Pancreas (tissue), 10 donors: ENCODE measurements at places on chromosomes 12 and 14. TPM values are rescaled to one million over a fixed set of nuclear protein-coding genes. Genes with fewer than 3 reads are reported as not detected.

- H3K4me3 ChIP-seq: peak overlapping the region; percentile 21
- no peak overlapping the region for H3K27ac ChIP-seq
- H3K36me3 ChIP-seq: no peaks in the 10 kb centered on the region
Measured at GRCh38 chr14:93788543-93789227, 400 bp upstream of the PRIMA1 start.

DNA sequence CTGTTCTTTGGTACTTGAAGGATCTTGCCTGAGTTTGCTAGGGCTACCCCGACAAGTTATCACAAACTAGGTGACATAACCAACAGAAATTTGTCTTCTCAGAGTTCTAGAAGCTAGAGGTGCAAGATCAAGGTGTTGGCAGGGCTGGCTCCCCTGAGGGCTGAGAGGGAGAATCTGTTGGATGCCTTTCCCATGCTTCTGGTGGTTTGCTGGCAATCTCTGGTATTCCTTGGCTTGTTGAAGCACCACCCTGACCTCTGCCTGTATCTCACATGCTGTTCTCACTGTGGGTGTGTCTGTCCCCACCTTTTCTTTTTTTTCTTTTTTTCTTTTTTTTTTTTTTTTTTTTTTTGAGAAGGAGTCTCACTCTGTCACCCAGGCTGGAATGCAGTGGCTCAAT lies 81.2 kb downstream of the VCPKMT start:
- H3K27me3 ChIP-seq: no peaks in the 10 kb centered on the region
- H3K27ac ChIP-seq: no peak overlapping the region
- H3K36me3 ChIP-seq: no peaks in the 10 kb centered on the region
- H3K4me3 ChIP-seq: no peak overlapping the region
- no peak for DNase-seq
- no peaks in the 10 kb centered on the region for H3K4me1 ChIP-seq

- no peak overlapping the region for H3K4me3 ChIP-seq
- H3K4me1 ChIP-seq: peaks cover 7% of the 10 kb centered on the region
- no peak for DNase-seq
- H3K27me3 ChIP-seq: no peaks in the 10 kb centered on the region
Measured at GRCh38 chr14:92969430-92969829, 46.5 kb downstream of the CHGA start.

GRCh38 chr12:32604565-32604964 lies 74.5 kb upstream of the DNM1L start:
- peaks cover 8% of the 10 kb centered on the region for H3K4me1 ChIP-seq
- no peak overlapping the region for H3K27ac ChIP-seq
- H3K36me3 ChIP-seq: no peaks in the 10 kb centered on the region
- H3K27me3 ChIP-seq: no peaks in the 10 kb centered on the region
- no peak overlapping the region for H3K4me3 ChIP-seq

DNA sequence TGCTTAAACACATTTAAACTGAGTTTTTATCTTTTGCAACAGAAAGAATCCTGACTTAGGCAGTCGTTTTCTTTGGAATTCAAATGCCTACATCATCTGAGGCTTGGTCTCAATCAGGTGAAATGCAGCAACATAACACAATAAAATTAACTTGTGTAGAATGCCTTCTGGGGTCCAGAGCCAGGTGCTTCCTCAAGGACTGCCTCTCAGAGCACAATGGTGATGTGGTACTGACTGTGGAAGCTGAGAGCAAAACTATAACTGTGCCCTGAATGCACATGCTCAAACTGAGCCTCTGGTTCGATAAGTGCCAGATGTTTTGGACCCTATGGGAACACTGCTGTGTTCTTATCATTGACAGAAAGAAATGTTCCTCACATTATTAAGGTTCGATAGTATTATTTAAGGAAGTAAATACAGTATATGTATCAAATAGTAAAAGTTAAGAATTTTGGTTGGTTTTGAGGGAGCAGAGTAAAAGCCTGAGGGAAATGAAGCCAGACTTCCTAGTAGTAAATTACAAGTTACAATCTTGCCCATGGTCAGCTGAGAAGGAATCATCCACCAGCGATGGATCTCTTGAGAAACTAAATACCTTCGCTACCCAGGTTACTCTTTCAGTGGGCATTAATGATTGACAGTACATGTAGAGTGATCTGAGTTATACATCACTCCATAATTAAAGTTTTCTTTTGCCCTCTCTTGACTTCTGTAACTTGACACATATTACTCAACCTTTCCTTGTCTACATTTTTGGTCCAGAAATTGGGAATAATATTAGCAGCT lies 122.9 kb upstream of the ATP2B1 start:
- no peaks in the 10 kb centered on the region for H3K27me3 ChIP-seq
- H3K4me3 ChIP-seq: no peak overlapping the region
- no peak for DNase-seq
- H3K4me1 ChIP-seq: no peaks in the 10 kb centered on the region

Gene MTRFR
- total RNA-seq: 7.5 TPM

DNA sequence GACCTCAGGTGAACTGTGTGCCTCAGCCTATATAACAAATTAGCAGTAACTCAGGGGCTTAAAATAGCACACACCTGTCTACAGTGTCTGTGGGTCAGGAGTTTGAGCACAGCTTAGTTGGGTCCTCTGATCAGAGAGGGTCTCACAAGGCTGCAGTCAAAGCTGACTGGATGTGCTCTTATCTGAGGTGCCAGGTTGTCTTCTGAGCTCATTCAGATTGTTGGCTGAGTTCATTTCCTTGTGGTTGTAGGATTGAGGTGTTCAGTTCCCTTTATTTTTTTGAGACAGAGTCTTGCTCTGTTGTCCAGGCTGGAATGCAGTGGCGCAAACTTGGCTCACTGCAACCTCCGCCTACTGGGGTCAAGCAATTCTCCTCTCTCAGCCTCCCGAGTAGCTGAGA lies 164.7 kb downstream of the ADCK1 start:
- no peaks in the 10 kb centered on the region for H3K4me1 ChIP-seq
- no peak for DNase-seq
- H3K27ac ChIP-seq: no peak overlapping the region
- H3K27me3 ChIP-seq: no peaks in the 10 kb centered on the region
- no peaks in the 10 kb centered on the region for H3K36me3 ChIP-seq

- no peaks in the 10 kb centered on the region for H3K27me3 ChIP-seq
- peak within 1 kb of the TSS; percentile 90 for H3K27ac ChIP-seq
- no peaks in the 10 kb centered on the region for H3K36me3 ChIP-seq
- DNase-seq: peak; percentile 97
- peak within 1 kb of the TSS; percentile 13 for H3K4me3 ChIP-seq
- H3K4me1 ChIP-seq: peaks cover 9% of the 10 kb centered on the region
Measured at GRCh38 chr14:75069121-75069810, at the start of gene ZC2HC1C. Gene ZC2HC1C, plus strand, starts transcription at chr14:75069641. Its CDS starts 933 bp downstream, at chr14:75070574.

- no peaks in the 10 kb centered on the region for H3K36me3 ChIP-seq
- H3K27ac ChIP-seq: no peak overlapping the region
- H3K4me3 ChIP-seq: no peak overlapping the region
- no peak for DNase-seq
- no peaks in the 10 kb centered on the region for H3K27me3 ChIP-seq
- no peaks in the 10 kb centered on the region for H3K4me1 ChIP-seq
Measured at GRCh38 chr12:110931315-110931728, 10.9 kb upstream of the MYL2 start.

Gene SLC7A7
- 5.5 TPM for total RNA-seq

DNA sequence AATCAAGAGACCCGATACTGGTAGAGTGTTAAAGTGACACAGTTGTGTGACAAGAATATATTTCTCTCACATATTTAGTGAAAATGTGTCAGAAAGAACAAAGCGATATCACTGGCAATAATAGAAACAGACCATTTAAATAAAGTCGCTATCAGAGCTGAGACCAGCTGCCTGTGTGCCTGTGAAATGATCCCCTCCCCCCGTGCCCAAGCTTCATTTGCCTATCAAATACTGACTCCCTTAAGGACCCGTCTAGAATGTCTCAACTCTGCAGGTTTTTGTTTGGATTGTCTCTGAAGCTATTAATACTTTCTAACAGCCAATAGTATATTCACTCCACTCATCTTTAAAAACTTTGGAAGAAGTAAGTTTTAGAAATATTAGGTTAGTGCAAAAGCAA lies 98.9 kb downstream of the EGLN3 start:
- DNase-seq: no peak
- H3K27me3 ChIP-seq: no peaks in the 10 kb centered on the region
- H3K36me3 ChIP-seq: no peaks in the 10 kb centered on the region
- no peak overlapping the region for H3K4me3 ChIP-seq
- no peaks in the 10 kb centered on the region for H3K4me1 ChIP-seq
- H3K27ac ChIP-seq: no peak overlapping the region

Gene ERBB3
- total RNA-seq: 48.7 TPM

Gene TAS2R19
- 0.87 TPM for total RNA-seq

Gene HRK
- 0.04 TPM for total RNA-seq

Gene OR6C2
- not detected for total RNA-seq

Gene SOAT2
- not detected for total RNA-seq

Gene ACRBP
- total RNA-seq: 4.1 TPM

- H3K4me1 ChIP-seq: no peaks in the 10 kb centered on the region
- H3K27me3 ChIP-seq: no peaks in the 10 kb centered on the region
- DNase-seq: no peak
- H3K27ac ChIP-seq: no peak overlapping the region
- H3K4me3 ChIP-seq: no peak overlapping the region
- H3K36me3 ChIP-seq: no peaks in the 10 kb centered on the region
Measured at GRCh38 chr12:180445-180844, 33.5 kb downstream of the SLC6A12 start.

Gene TXNRD1
- 18.1 TPM for total RNA-seq

Gene SDS
- total RNA-seq: not detected

GRCh38 chr12:131087302-131087818 lies 133.7 kb downstream of the ADGRD1 start:
- H3K27ac ChIP-seq: no peak overlapping the region
- H3K4me3 ChIP-seq: no peak overlapping the region
- no peak for DNase-seq
- no peaks in the 10 kb centered on the region for H3K27me3 ChIP-seq
- no peaks in the 10 kb centered on the region for H3K36me3 ChIP-seq

GRCh38 chr12:47085815-47086252 lies 6.1 kb upstream of the AMIGO2 start:
- DNase-seq: no peak
- no peak overlapping the region for H3K4me3 ChIP-seq
- no peaks in the 10 kb centered on the region for H3K36me3 ChIP-seq
- H3K27me3 ChIP-seq: no peaks in the 10 kb centered on the region

GRCh38 chr14:74612350-74613021 lies 449 bp upstream of the LTBP2 start:
- no peaks in the 10 kb centered on the region for H3K27me3 ChIP-seq
- H3K36me3 ChIP-seq: no peaks in the 10 kb centered on the region
- no peaks in the 10 kb centered on the region for H3K4me1 ChIP-seq
- peak; percentile 85 for DNase-seq

DNA sequence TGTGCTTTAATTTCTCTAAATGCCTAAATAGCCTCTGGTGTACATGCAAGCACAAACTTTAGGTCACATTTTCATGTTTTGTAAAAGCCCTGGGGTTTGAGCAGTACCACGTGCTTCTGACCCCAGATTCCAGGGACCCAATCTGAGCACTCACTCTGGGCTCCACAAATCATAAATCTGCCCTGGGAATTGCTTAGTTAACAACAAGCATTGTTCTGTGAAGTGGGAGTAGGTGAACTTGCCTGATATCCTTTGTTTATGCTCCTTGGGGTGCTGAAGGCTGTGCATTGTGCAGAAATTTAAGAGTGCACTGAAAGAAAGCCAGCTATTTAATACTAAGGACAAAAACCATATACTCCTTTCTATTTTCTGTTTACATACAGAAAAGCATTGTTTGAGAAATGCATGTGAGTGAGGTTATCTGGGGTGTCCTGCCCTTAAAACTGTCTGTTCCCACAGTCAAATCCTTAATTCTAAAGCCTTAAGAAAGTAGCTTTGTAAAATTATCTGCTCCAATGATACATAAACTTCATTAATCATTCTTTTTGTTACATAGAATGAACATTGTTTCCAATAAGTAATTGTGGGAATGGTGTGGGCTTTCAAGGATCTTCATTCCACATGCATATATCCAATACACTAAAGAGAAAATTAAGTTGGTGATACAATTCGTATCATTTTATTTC lies 258.6 kb upstream of the NPAS3 start:
- no peak overlapping the region for H3K4me3 ChIP-seq
- no peaks in the 10 kb centered on the region for H3K4me1 ChIP-seq
- no peaks in the 10 kb centered on the region for H3K27me3 ChIP-seq
- no peaks in the 10 kb centered on the region for H3K36me3 ChIP-seq
- DNase-seq: no peak

DNA sequence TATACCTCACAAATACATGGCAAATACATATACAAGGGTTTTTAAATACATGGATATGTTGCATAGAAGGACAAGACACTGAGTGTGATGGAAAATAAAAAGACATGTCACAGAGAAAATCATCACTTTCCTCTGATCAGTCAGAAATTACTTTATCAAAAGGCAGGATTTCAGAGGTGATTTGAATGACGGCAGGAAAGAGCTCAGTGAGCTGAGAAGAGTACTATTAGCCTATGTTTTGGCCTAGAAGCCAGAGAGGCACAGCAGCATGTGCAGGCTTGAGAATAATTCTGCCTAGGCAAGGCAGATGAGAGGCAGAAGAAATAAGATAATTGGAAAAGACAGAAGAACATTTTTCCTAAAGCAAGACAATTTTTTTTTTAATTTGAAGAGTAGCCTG lies 94.9 kb downstream of the BCAT1 start:
- no peak for DNase-seq
- H3K27me3 ChIP-seq: no peaks in the 10 kb centered on the region
- peaks cover 22% of the 10 kb centered on the region for H3K4me1 ChIP-seq
- no peaks in the 10 kb centered on the region for H3K36me3 ChIP-seq
- H3K4me3 ChIP-seq: no peak overlapping the region
- H3K27ac ChIP-seq: peak overlapping the region; percentile 75

Gene SRRM4
- total RNA-seq: not detected

Gene PCED1B
- 0.95 TPM for total RNA-seq

GRCh38 chr12:90899456-90900182 lies 55.4 kb downstream of the CCER1 start:
- no peaks in the 10 kb centered on the region for H3K4me1 ChIP-seq
- H3K4me3 ChIP-seq: no peak overlapping the region
- H3K36me3 ChIP-seq: no peaks in the 10 kb centered on the region
- DNase-seq: no peak
- H3K27ac ChIP-seq: no peak overlapping the region
- H3K27me3 ChIP-seq: no peaks in the 10 kb centered on the region

Gene GPR137C
- 0.14 TPM for total RNA-seq

DNA sequence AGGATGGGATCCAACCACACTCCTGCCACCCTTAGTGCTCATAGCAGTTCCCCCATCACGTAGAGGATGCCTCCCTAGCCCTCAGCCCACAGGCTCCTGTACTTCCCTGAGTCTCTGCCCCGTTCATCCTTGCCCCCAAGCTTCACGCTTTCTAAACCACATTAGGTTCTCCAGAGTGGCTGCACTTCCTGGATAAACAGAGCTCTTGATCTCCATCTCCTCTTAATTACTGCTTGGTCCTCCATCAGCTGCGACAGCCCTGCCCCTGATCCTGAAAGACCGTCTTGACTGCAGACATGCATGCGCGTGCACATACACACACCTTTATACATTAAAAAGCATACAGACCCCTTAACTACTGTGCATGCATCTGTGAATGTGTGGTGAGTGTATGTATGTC lies 530.0 kb downstream of the BCL11B start:
- no peaks in the 10 kb centered on the region for H3K27me3 ChIP-seq
- no peak for DNase-seq
- no peaks in the 10 kb centered on the region for H3K36me3 ChIP-seq
- no peaks in the 10 kb centered on the region for H3K4me1 ChIP-seq
- no peak overlapping the region for H3K4me3 ChIP-seq
- no peak overlapping the region for H3K27ac ChIP-seq

Gene GRIP1
- total RNA-seq: 4.3 TPM

Gene CLEC9A
- total RNA-seq: 0.18 TPM

GRCh38 chr12:92993259-92993658 lies 64.2 kb upstream of the EEA1 start:
- no peak for DNase-seq
- no peak overlapping the region for H3K4me3 ChIP-seq
- H3K27ac ChIP-seq: no peak overlapping the region
- peaks cover under 1% of the 10 kb centered on the region for H3K4me1 ChIP-seq
- H3K27me3 ChIP-seq: no peaks in the 10 kb centered on the region
- no peaks in the 10 kb centered on the region for H3K36me3 ChIP-seq

Gene RPS6KL1
- 4.0 TPM for total RNA-seq

Gene SERPINA5
- total RNA-seq: 99.2 TPM
